Activated CD4-positive, alpha-beta T cell treated with anti-CD3 and anti-CD28 coated beads, Interleukin-2, amount 10 ng/mL, durations not matched to agents 24 days and 14 days (primary cell): ENCODE measurements at places on chromosomes 16 and 17. TPM values are rescaled to one million over a fixed set of nuclear protein-coding genes. Genes with fewer than 3 reads are reported as not detected.

GRCh38 chr16:24216961-24217360 lies 39.2 kb upstream of the CACNG3 start:
- H3K27me3 ChIP-seq: no peaks in the 10 kb centered on the region
- peaks cover 19% of the 10 kb centered on the region for H3K36me3 ChIP-seq
- DNase-seq: no peak
- H3K27ac ChIP-seq: peak overlapping the region; percentile 42
- H3K4me1 ChIP-seq: no peaks in the 10 kb centered on the region

- peaks cover 5% of the 10 kb centered on the region for H3K36me3 ChIP-seq
- no peak overlapping the region for H3K27ac ChIP-seq
- DNase-seq: peak; percentile 67
- no peak overlapping the region for H3K4me3 ChIP-seq
- no peaks in the 10 kb centered on the region for H3K27me3 ChIP-seq
Observed at GRCh38 chr17:69523244-69523861, 108.9 kb downstream of the MAP2K6 start.

C16orf46 gene
- 0.54 and 0.86 TPM in 2 replicates for total RNA-seq

DNA sequence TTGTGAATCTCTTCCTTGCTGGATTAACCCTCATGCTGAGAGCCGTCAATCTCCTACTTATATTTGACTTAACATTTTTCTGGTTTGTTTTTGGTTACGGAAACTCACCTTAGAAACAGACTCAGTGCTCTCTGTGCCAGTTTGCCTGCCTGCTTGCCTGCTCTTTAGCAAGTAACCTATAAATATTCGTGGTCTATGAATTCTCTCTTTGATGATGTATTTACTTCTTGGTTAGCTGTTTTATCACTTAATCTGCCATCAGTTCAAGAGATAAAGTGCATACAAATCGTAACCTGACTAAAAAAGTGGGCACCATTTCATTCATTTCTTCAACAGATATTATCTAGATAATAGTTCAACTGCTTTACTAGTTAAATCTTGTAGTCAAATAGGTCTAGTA lies 26.7 kb downstream of the CYB5B start:
- no peaks in the 10 kb centered on the region for H3K27me3 ChIP-seq
- no peak overlapping the region for H3K4me3 ChIP-seq
- peaks cover 53% of the 10 kb centered on the region for H3K36me3 ChIP-seq
- H3K27ac ChIP-seq: no peak overlapping the region

ANKRD40CL gene
- not detected in 2 replicates for total RNA-seq

DNA sequence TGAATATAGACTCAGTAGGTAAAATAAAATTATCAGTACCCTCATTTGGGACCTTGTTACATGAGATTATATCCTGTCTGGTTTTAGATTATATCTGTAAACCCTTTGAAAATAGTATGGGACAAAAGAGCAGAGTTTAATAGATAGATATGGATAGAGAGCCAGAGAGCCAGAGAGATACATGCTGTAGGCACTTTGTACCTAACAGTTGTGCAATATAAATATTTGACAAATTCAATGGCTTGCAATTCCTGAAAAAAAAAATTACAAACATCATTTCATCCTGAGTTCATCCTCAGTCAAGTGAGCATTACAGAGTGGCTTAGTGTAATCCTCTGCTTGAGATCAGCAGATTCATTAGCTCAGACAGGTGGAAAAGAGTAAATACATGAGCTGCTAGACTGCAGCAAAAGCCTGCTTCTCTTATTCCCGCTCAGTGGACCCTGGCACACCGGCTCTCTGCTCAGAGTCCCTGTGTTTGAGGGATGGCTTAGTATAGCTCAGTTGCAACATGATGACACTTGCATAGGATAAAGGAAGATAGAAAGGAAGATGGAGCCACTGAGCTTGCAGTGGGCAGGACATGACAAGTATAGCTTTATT lies 931.6 kb upstream of the GOT2 start:
- no peak for DNase-seq
- no peak overlapping the region for H3K27ac ChIP-seq
- no peaks in the 10 kb centered on the region for H3K4me1 ChIP-seq
- H3K27me3 ChIP-seq: no peaks in the 10 kb centered on the region
- H3K36me3 ChIP-seq: no peaks in the 10 kb centered on the region
